ENCODE measurements at places on chromosomes 12 and 14.
A peak's percentile ranks its signal among the peaks of the same experiment; 100 is the strongest.

GRCh38 chr14:94395888-94396574 is 7.6 kb upstream of the SERPINA1 start:
- no peak for DNase-seq

GRCh38 chr12:52264435-52264825 is 10.0 kb upstream of the KRT86 start:
- no peak for DNase-seq

GRCh38 chr14:69012256-69012953 is 33.3 kb upstream of the ACTN1 start:
- DNase-seq: no peak

DNA sequence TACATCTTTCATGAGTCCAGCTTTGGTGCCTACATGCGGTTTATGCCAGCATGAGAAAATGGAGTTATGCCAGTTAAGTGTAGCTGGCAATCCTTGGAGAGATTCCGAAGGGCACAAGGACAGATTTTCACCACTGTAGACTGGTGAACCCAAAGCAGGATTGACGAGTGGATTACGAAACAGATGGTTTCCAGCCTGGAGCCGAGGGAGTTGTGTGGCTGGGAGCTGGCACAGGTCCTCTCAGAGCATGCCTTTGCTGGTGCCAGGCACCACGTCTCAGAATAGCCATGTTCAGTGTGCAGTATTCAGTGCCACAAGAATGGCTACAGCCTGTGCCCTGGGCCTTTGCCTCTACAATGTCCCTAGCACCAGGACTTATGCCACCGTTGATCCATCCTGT is 13.2 kb downstream of the KCNH3 start:
- no peak for DNase-seq

GRCh38 chr14:39289523-39289922 is 55.8 kb downstream of the MIA2 start:
- DNase-seq: no peak

GRCh38 chr12:48175613-48176416 is 7.6 kb upstream of the CCDC184 start:
- DNase-seq: no peak

GRCh38 chr12:54765652-54766051 is 88.7 kb upstream of the MUCL1 start:
- DNase-seq: no peak

- no peak for DNase-seq
These were observed 2.4 kb downstream of the AGAP2 start for GRCh38 chr12:57735952-57736740.

DNA sequence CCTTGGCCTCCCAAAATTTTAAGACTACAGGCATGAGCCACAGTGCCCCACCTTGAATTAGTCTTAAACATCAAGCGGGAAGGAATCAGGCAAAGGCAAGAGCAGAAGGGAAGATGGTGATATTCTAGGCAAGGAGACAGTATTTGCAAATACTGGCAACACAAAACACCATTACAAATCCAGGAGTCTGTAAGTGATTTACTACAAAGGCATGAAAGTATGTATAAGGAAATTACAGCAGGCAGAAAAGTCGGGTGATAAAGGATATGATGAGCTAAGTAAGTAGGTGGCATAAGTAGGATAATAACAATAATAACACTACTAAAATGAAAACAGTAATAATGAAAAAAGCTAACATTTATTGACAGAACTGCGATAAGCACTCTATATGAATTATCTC is 28.5 kb downstream of the FMNL3 start:
- no peak for DNase-seq

- DNase-seq: no peak
These were observed 109.4 kb downstream of the RFLNA start for GRCh38 chr12:124404162-124404784.

DNA sequence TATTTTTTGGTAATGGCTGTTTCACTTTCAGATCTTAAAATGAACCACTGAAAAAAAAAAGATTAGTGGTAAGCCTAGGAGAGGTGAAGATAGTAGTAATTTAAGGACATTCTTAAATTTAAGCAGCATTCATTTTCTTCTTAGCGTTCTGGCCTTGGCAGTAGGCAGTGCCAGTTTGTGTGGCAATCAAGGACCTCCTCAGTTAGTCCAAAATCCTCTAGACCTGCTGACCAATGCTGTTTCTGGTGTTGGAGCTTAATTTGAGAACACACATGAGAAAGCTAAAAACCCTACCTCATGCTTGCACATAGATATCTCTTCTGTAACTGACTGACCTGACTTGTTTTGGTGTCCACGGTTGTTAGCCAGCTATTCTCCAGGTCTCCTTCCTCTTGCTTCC is 219.8 kb upstream of the RGS6 start:
- DNase-seq: no peak

DNA sequence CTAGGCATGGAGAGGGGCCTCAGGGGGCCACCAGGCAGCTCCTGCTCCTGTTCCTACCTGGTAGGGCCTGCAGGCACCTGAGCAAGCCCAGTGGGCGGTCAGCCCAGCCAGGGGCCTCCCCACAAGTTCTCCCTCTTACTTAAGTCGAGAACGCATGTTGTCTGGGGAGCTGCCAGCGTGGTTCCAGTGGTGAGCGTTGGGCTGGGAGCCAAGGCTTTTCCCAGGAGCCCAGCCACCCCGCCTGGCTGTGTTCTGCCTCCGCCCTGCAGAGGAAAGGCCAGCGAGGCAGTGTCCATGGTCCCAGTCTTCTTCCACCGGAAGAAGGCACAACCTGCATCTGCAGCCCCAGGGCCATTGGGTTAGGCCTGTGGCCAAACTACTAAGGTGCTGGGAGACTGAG is 1.4 kb downstream of the C14orf180 start:
- no peak for DNase-seq

DNA sequence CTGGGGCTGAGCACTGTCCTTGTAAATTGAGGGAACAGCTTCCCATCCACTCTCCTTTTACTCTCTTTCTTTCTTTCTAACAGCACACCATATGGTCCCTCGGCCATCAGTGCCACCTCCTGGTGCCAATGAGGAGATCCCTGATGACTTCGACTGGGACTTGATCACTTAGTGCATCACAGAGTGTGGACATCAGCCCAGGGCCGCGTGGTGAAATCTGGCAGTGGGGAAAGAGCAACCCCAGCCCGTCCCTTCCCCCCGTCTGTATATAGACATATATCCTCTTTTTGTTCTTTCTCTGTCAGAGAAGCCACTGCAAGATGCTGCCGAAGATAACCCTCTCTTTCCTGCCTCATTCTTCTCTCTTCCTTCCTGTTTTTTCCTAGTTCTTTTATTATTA is 13.5 kb downstream of the C3AR1 start:
- DNase-seq: no peak

GRCh38 chr14:28294834-28295440 is 471.6 kb upstream of the FOXG1 start:
- no peak for DNase-seq

- no peak for DNase-seq
These were observed 8.3 kb downstream of the CEP128 start for GRCh38 chr14:80933282-80933681.

DNA sequence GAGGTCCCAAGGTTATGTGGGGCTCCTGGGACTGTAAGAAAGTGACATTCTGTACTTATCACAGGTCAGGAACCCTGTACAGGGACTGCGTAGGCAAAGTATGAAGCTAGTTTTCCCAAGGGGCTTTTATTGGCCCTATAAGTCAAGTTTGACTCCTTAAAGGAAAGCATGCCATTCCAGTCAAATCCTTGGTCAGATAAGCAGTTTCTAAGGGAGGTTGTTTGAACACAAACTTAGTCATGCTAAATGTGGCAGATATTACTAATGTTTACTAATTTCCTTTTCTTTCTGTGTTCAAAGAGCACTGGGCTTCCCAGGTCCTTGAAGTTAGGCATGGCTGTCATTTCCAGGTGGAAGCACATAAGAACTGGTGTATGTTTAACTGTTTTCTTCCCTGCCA is 472.4 kb downstream of the ATP23 start:
- no peak for DNase-seq

GRCh38 chr12:124689631-124690030 is 122.2 kb upstream of the NCOR2 start:
- DNase-seq: no peak

- no peak for DNase-seq
These were observed 22.8 kb downstream of the TMEM63C start for GRCh38 chr14:77204459-77204771.

DNA sequence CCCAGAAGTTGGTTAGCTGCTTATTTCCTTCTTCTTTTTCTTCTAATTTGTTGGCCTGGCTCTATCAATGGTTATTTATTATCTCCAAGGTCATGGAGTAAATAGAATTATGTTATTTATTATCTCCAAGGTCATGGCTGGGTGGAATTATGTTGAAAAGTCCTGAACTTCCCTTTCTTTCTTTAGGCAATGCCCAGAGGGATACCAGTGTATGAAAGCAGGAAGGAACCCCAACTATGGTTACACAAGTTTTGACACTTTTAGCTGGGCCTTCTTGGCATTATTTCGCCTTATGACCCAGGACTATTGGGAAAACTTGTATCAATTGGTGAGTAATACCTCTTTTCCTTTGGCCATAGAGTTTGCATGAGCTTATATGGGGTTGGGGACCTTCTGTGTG is 111.6 kb downstream of the SCN8A start:
- no peak for DNase-seq

- no peak for DNase-seq
These were observed 69.3 kb downstream of the SERPINA3 start for GRCh38 chr14:94681300-94682060.

- DNase-seq: no peak
These were observed 15.1 kb downstream of the RNF41 start for GRCh38 chr12:56206452-56207166.

GRCh38 chr12:92278378-92278828 is 132.8 kb upstream of the BTG1 start:
- no peak for DNase-seq

- DNase-seq: no peak
These were observed 71.7 kb upstream of the PRICKLE1 start for GRCh38 chr12:42660968-42661937.

DNA sequence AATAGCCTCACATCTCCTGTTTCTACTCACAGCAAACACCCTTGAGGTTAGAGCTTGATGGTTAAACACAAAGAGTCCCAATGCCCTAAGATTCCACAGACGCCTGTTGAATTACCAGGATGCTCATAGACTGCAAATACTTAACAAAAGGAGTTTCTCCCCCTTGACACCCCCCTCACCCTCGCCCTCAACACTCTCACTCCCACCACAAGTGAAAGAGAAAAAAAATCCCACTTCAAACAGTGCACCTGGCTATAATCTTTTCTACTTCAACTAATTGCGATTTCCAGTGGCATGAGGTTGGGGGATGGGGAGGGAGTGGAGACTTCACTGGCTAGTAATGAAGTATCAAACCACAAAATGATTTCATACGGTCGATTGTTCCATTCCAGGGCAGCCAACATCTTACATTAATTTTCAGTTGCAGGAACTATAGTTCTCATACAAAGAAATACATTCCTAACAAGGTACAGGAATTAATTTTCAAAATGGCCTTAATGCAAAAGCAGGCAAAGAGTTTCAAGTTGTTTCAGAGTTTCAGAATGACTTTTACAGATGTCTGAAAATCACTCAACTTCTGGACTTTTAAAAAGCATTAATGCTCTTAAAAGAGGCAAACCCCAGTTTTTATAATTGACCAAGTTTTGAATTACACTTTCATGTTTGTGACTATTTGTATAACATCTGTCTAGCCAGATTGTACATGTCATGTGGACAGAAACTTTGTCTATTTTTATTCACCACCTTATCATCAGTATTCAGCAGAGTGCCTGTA is 390.7 kb downstream of the C12orf75 start:
- DNase-seq: no peak

GRCh38 chr14:22018890-22019289 is 345.3 kb upstream of the OR4E1 start:
- no peak for DNase-seq

DNA sequence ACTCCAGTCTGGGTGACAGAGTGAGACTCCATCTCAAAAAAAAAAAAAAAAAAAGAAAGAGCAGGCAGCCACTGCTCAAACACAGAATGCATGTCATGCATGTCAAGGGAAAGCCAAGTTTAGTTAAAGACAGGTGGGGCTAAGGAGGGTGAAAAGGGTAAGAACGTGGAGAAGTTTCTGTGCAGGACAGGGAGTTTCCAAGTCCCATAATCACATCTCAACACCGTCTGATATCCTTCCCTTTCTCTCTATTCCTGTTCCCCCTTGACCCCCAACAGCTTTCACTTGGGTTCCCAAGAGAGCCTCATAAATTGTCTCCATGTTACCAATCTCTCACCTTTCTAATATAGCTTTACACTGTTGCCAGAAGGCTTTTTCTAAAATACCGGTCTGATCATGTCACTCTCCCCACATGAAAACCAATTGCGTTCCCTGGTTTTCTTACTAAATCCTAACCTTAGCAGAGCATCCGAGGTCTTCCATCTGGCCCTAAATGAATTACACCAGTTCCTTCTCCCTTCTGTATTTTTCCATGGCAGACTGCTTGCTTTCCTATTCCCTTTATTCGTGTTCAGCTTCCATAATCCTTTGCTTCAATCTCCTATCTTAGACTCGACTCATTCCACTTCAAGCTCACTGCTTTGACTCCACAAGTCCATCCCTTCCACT is 37.0 kb downstream of the LIMA1 start:
- no peak for DNase-seq

- peak; percentile 26 for DNase-seq
These were observed 104.6 kb downstream of the GALC start for GRCh38 chr14:87888136-87888999.

GRCh38 chr12:53380104-53380793 is at the start of gene SP1:
Gene SP1 (plus strand): TSS chr12:53380176. CDS start chr12:53380292, 116 bp downstream.
- peak; percentile 91 for DNase-seq

DNA sequence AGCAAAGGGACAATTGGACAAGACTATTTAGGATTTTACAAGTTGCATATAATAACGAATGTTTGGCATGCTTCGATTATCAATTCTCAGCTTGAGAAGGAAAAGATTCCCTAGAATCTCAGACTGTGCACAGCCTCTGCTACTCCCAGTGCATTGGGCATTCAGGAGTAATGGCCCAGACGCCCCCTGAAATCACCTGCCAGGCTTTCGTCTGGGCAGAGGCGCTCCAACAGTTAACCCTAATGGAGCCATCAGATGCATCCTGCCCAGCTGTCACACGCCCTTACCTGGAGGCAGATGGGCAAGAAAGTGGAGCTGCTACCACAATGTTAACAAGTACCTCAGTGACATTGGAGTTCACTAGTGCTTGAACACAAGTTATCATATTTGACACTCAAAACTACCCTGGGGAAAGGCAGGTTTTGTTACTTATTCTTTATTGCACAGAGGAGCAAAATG is 927 bp upstream of the LRP6 start:
- peak; percentile 17 for DNase-seq

DNA sequence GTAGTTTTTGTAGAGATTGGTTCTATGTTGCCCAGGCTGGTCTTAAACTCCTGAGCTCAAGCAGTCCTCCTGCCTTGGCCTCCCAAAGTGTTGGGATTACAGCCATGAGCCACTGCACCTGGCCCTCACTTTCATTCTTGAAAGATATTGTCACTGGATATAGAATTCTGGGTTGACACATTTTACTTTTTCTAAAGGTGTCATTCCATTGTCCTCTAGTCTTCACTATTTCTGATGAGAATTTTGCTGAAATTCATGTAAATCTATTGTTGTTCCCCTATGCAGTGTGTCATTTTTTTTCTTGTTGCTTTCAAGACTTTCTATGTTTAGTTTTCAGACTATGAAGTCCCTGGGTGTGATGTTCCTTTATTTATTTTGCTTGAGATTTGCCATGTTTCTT is 29.2 kb downstream of the ACADS start:
- no peak for DNase-seq
